CD4-positive, alpha-beta T cell treated with Interleukin-4 for 1 hour (primary cell): ENCODE measurements at places on chromosomes 5 and 9.
A peak's percentile ranks its signal among the peaks of the same experiment; 100 is the strongest.

DNA sequence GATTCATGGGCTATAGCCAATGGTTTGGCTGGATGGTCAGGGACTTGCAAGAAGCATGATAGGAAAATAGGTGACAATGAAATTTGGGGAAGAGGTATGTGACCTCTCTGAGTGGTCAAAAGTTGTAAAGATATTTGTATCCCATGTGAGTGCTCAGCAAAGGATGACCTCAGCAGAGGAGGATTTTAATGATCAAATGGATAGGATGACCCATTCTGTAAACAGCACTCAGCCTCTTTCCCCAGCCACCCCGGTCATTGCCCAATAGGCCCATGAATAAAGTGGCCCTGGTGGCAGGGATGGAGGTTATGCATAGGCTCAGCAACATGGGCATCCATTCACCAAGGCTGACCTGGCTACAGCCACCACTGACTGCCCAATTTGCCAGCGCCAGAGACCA is 138.4 kb upstream of the SPDL1 start:
- no peak for DNase-seq

- no peak for DNase-seq
Measured at GRCh38 chr5:33195431-33196165, 245.2 kb upstream of the TARS1 start.

DNA sequence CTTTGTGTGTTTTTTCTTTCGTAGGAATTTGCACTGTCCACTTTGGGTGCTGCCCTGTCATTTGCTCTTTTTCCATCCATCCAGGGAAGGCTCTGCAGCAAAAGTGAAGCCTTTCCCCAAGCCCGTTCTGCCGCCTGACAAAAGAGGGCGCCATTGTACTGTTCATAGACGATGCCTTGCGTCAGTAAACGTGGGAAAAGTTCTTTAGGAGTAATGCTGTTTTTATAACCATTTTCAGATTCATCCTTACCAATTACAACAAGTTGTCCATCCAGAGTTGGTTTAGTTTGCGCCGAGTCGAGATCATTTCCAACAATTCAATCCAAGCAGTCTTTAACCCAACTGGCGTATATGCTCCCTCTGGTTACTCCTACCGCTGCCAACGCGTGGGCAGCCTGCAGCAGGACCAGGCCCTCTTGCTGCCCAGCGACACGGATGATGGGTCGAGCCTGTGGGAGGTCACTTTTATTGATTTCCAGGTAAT is 34.3 kb upstream of the RPS23 start:
- DNase-seq = peak; percentile 26

GRCh38 chr9:113899205-113899604 is 23.1 kb downstream of the ZNF618 start:
- no peak for DNase-seq

DNA sequence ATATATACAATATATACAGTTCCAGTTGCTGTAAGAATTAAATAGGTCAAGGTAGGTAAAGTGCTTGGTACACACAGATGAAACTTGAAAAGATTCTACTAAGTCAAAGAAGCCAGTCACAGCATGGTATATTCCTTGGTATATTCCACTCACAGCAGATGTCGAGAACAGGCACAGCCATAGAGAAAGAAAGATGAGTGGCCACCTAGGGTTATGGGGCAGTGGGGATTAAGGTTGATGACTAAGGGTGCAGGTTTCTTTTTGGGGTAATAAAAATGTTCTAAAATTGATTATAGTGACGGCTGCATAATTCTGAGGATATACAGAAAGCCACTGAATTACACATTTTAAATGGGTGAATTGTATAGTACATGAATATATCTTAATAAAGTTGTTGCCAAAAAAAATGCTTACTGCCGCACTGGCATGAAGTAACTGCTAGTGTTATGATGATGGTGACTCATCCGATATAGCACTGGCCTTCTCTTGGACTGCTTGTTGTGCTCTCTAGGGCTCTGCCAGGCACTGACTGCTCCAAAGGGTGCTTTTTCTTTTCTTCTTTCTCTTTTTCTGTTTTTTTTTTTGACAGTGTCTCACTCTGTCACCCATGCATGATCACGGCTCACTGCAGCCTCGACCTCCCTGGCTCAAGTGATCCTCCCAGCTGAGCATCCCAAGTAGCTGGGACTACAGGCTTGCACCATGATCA is 23.5 kb downstream of the TBC1D2 start:
- DNase-seq = no peak

- no peak for DNase-seq
Measured at GRCh38 chr5:13919087-13919486, 25.4 kb downstream of the DNAH5 start.

DNA sequence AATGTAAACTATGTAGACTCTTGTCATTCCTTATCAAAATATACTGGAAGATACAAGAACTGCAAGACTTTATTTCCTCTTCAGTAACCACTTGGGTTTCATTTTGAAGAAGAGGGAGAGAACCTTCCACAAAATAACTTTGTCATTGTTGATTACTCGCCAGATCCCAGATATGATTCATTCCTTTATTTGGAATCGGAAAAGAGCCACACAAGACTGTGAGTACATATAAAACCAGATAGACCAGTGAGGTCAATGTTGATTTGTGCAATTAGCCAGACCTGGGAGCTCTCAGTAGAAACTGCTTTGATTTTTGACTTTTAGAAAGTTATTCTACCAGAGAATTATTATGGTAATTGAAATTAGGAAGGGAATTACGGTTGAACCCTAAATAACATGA is 146.1 kb downstream of the TMEM167A start:
- DNase-seq = no peak

- no peak for DNase-seq
Measured at GRCh38 chr5:124446120-124446519, 300.3 kb downstream of the ZNF608 start.

- no peak for DNase-seq
Measured at GRCh38 chr9:34272101-34272541, 56.9 kb downstream of the KIF24 start.

DNA sequence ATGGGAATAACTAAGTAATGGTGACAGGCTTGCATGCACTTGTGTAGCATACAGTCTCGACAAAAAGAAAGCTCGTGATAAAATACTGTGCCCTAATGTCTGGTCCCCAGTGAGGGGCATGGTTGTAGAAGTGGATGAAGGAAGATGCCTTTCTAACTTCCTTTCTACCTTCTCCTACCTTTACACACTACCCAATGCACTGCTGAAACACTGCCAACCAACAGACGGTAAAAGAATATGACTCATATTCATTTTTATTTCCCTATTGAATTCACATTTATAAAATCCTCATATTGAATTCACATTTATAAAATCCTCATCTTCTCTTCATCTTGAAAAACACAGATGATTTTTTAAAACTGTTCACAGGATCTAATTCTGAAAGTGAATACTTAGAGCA is 223.0 kb downstream of the PJA2 start:
- DNase-seq = no peak

- no peak for DNase-seq
Measured at GRCh38 chr5:143063175-143063970, 293.2 kb downstream of the ARHGAP26 start.

DNA sequence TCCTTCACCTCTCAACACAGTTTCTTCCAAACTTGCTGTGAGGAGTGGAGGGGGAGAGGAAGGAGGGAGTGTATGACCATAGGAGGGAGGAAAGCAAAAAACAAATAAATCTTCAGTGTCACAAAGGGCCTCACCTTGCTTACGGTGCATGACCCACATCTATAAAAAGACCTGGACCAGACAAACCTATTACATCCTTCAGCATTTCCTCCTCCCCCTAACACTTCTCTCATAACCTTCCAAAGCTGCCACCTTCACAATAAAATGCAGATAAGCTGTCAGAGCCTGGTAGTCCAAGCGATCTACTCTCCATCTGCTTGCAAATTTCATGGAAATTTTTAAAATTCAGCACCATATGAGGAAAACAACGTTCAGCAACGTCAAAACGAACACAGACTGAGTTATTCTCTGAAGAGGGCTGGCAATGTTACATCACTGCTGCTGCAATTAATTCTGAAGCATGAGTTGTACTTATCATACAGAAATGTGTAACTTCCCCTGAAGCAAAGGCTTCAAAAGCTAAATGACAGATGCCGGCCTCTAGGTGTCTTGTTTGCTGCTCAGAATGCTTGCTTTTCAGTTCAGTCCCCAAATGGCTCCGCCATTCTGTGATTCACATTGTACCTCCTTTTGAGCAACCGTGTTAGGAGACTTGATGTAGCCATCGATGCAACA is 62.9 kb downstream of the EFNA5 start:
- no peak for DNase-seq

- DNase-seq = no peak
Measured at GRCh38 chr5:177476531-177477233, 3.2 kb upstream of the DBN1 start.

DNA sequence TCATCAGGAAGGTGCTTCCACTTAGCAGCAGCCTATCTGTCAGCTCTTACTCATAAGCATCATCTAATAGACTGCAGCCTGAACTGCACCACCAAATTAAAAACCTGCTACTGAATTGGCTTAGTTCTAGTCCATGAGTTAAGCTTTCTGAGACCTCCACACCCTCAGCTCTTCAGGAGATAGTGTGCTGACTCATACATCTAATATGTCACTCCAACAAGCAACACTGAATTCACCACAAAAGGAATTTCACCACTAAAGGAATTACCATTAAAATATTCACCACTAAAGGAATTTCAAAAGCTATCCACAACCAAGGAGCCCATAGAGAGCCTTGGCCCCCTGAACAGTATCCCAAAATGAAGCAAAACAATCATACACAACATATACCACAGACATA is 418.5 kb upstream of the RORB start:
- DNase-seq = no peak

DNA sequence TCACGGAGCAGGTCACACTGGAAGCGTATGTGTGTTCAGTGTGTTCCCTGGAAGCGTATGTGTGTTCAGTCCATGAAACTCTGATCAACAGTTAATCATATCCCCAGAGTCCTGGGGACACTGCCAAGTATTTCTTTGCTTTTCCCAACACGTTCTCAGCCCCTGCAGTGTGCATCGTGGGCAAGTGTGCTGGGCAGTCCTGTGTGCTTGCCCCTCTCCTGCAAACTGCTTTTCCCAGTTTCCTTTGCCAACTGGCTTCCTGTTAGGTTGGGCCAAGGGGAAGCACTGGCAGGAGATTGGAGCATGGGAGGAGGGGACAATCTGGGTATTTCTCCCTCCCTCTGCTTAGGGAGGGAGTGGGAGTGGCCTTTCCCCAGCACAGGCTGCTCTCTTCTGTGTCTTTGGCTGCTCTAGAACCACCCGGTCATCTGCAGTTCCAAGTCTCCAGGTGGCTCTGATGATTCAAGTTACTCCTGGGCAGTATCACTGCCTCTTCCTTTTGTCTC is 36.8 kb upstream of the NEK6 start:
- DNase-seq = no peak

GRCh38 chr5:2383698-2384065 is 367.8 kb downstream of the IRX2 start:
- no peak for DNase-seq

DNA sequence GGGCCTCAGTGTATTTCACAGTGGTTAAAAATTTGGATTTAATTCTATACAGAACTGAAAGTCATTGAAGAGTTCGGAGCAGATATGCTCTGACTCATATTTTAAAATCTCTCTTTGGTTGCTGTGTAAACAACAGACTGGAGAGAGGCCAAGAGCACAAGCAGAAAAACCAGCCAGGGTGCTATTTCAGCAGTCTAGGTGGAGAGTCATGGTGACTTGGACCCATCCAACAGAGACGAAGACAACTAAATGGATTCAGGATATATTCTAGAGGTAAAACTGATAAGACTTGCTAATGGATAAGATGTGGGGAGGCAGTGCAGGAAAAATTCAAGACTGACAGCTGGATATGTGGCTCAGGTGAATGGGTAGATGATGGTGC is 168.9 kb downstream of the MAPKAP1 start:
- no peak for DNase-seq

GRCh38 chr5:143920772-143921171 is 108.8 kb downstream of the HMHB1 start:
- DNase-seq = no peak

DNA sequence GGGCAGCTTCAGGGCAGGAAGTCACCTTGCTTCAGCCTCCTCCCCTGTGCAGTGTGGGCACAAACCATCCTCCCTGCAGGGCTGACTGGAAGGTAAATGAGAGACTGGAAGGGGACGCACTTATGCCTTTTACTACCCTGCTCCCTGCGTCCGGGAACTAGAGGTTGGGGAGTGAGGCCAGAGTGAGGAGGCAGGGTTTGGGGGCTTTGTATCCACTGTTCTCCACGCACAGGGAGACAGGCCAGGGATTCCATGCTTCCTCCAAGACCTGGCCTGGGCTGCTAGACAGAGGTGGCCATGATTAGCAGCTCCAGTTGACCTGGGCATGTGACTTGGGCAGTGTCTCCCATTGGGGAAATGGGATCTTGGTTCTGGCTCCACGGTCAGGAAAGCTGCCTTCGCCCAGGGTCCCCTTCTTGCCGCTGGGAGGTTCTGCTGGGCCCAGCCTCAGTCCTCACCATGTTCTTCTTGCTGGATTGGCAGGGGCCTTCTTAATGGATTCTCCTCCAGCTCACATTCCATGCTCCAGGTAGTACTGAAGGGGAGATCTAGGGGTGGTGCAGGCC is 37.0 kb upstream of the PSD2 start:
- DNase-seq = no peak

DNA sequence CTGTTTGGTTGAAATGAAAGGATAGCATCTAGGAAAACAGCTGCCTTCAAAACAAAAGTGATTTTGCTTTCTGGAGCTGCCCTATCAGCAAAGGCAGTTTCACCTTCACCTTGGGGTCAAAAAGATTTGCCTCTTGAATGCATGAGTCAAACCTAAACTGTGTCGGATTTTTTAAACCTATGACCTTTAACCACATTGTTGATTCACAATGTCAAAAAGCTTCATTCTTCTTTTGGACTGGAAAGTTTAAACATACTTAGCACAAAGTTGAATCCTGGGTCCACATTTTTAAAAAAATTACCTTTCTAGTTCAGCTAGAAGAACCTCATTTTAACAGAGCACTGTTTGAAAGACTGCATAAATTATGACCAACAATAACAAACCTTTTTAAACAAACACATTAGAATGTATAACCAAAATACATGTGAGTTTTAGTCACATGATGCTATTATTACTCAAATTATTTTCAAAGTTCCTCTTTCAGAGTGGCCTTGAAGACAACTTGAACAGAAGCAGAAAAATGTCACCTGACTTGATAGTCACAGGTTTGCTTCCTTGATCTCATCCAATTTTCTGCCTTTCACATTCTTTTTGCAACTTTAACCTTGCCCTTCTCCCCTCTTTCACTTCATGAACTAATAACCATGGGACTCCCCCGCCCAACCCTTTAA is 109.7 kb upstream of the LHFPL2 start:
- no peak for DNase-seq
